ENCODE measurements at places on chromosomes 2 and 18. TPM values are rescaled to one million over a fixed set of nuclear protein-coding genes. Genes with fewer than 3 reads are reported as not detected.

The CYRIA gene
- total RNA-seq, result 5.2 TPM

The RNU2-63P gene
- not detected for total RNA-seq

The CGREF1 gene
- 14.9 TPM for total RNA-seq

The MGAT4A gene
- 0.28 TPM for total RNA-seq

The DDX1 gene
- total RNA-seq, result 129 TPM

The SLC5A7 gene
- total RNA-seq, result not detected

The MEP1B gene
- not detected for total RNA-seq

The GULP1 gene
- 38.9 TPM for total RNA-seq

The IL37 gene
- total RNA-seq, result not detected

The REG1B gene
- not detected for total RNA-seq

The MEIS1 gene
- 32.4 TPM for total RNA-seq

The STK16 gene
- total RNA-seq, result 14.0 TPM

The TNFAIP6 gene
- total RNA-seq, result 69.3 TPM

The PASK gene
- 7.7 TPM for total RNA-seq

The EGR4 gene
- not detected for total RNA-seq

The NTSR2 gene
- total RNA-seq, result not detected

The KCNIP3 gene
- total RNA-seq, result 0.77 TPM

The GAL3ST2 gene
- total RNA-seq, result 0.85 TPM

The PIEZO2 gene
- total RNA-seq, result 2.9 TPM

All from regular cardiac myocyte (primary cell).